ENCODE measurements at places on chromosomes 12 and 14.

GRCh38 chr14:100736269-100737180, 9.8 kb downstream of the DLK1 start:
- no peak for DNase-seq

DNA sequence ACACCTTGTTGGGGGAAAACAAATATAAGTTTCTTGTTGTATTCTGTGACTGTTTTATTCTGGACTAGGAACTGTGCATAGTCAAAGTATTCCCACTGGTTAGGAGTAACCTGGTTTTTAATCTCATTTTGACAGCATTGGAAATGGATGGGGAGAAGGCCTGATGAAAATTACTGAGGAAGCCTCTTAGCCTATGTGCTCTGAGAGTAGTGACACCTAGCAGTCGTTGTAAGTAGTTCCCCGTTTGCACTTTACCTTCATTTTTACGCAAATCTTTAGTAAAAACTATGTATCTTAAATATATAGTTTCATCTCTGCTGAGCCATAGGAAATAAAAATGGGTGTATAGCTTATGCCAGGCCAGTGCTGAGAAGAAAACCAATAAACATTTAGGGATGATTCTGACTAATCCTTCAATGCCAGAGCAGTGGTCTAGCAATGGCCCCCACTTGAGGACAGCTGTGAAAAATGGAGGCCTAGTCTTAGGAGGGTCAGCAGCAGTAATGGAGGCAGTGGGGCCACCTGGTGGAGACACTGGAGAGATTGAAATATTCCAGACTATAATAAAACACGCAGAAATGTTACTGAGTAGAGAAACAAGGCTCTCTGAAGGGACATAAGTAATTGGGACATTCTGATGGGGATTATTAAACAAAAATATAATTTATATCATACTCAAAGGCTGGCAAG, 133.2 kb upstream of the NOVA1 start:
- DNase-seq: no peak

- DNase-seq: peak; percentile 5
Measured at GRCh38 chr12:26088998-26089397, 35.8 kb downstream of the BHLHE41 start.

DNA sequence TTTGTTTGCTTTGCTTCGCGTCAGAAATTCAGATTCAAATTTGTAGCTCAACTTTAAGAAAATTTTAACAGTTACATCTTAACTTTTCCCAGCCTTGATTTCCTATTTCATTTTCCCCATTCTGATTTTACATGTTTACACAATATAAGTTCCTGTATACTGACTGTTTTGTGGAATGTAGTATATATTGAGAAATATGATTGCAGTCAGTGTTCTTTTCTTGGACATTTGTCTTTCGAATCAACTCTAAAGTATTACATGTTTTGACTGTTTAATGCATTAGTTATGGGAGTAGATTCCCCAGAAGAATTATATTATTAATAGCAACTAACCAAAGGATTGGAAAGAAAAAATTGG, 48.1 kb downstream of the PRKCH start:
- no peak for DNase-seq

DNA sequence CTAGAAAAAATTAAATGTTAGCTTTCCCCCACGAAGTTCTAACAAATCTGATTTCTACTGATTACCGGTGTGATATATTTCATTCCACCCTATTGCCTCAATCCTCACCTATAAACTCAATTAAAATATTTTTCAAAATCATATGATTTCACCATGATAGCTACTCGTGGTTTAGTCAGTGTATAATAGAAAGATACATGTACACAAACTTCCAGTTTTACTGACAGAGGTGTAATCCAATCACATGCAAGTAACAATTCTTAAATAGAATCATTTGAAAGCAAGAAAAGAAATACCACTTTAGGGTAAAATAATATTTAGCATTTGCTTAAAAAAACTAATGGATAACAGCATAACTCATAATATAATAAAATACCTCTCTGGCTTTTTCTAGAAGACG, 55.0 kb upstream of the C12orf50 start:
- DNase-seq: no peak

DNA sequence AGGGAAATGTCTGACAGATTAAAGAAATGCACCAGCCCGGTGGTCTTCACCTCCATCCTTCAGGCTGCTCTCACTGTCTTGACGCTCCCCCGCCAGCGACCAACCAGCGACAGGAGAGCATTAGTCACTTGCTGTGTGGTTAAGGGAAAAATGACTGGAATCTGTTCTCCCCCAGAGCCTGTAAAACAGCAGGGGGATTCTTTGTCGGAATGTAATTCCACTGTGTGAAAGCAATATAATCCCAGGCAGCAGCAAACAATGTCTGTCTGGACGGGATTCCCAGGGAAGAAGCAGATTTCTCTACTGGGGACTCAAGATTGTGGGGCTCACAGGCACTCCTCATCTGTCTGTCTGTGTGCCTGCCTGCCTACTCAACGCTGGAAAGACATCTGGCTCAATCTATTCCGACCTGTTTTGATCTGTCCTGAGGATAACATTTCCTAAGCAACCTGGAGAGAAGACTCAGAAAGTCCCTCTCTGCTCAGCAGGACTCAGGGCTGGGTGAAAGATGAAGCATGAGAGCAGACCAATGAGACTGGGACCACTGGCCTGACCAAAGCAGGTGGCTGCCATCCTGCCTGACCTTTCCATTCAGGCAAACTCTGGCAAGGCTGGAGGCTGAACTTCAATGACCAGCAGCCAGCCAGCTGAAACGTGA, 54.6 kb downstream of the NUAK1 start:
- DNase-seq: no peak

DNA sequence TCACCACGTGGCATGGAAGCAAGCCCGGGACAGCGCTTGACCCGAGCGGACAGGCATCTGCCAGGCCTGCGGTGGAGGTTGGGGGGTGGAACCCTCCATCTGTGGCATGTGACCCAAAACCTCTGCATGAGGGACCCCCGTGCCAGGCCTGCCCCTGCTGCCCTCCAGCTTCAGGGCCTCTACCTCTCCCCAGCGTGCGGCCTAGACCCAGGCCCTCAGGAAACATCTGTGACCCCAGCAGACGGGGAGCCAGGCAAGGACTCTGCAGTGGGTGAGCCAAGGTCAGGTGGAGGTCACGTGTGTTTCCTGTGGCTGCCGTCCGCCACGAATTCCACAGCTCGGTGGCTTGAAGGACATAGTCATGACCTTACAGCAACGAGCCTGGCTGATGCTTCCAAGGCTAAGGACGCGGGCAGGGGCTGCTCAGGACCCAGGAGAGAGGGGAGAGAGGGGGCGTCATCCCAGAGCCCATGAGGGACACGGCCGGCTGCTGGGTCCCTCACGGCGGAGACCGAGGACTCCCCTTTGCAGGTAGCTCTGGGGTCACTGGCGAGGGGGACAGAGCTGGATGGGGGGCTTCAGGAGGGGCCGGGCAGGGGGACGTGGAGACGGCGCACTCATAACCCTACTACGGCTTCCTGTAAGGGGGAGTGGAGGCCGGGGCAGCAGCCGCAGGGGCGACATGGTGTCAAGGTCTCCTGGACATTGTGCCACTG, 91.5 kb downstream of the GALNT9 start:
- no peak for DNase-seq

- DNase-seq: no peak
Measured at GRCh38 chr14:89091781-89092180, 267.3 kb downstream of the TTC8 start.

- DNase-seq: no peak
Measured at GRCh38 chr12:91434081-91434480, 251.5 kb upstream of the DCN start.

DNA sequence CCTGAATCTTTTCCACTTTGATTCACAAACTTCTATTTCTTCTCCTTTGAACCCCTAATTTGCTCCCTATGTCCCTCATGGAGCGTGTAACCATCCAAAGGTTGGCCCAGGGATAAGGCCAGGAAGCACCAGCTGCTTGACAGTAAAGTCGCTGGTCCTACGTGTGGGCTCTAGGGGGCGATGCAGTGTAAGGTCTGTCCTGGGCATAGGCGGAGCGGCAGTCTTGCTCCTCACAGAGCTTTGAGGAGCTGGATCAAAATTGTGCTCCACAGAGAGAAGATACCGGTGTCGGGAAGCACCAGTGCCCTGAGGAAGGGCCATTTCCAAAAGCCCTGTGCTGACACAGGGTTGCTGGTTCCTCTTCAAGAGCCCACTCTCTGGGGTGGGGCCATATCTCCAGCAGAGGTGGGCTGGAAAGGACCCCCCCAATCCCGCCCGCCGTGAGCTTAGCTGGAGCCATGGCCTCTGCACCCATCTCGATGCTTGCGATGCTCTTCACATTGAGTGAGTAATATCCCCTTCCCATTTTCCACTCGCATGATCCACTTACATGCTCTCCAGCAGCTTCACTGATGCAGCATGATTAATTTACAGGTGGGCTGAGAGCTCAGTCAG, 49.9 kb upstream of the OR4E1 start:
- DNase-seq: no peak

- DNase-seq: no peak
Measured at GRCh38 chr12:112936927-112937326, 1.3 kb upstream of the OAS3 start.

GRCh38 chr12:76260390-76260748, 87.8 kb downstream of the BBS10 start:
- DNase-seq: no peak

DNA sequence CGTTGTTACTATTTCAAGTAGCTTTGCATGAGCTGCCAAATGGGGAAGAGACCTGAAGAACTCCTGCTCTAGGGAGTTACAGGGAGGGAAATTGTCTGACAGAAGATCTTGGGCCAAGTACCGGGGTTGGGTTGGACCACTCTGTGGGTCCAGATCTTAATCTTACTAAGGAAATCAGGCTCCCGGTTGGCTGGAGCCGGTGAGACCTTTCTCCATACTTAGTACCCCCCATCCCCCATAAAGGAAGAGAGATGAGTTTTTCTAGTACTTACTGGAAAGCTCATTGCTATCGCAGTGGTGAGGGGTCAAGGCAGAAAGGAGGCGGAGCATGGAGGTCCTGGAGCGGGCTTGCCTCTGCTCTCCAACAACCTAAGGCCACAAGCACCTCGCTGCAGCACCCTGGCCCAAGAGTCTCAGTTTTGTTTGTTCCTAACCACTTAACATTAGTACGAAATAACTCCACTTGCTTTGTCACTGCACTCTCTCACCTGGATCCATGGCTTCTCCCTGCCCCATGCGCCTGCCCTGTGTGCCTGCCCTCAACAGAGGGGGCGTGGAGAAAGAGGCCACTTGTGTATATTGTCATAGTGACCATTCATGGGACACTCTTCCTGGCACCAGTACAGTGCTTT, 6.8 kb upstream of the UNC119B start:
- no peak for DNase-seq

DNA sequence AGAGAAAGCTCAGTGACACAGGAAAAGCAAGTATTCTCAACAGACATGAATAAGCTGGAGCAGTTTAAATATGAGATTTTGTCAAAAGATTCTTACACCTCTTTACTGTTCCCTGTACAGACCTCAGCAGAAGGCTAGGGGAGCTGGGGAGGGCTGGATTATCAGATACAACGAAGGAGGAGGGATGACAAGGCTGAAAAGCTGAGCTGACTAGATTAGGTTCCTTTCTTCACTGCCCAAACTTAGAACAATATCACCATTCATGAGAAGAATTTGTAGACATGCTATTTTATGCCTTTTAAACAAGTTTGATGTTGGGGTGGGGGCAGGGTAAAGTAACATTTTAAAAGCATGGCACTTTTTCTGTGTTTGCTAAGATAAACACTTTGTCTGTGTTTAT, 611.1 kb downstream of the AACS start:
- DNase-seq: no peak

- no peak for DNase-seq
Measured at GRCh38 chr12:73226593-73226992, 954.4 kb downstream of the TRHDE start.

- DNase-seq: no peak
Measured at GRCh38 chr12:52494518-52494917, 1.5 kb upstream of the KRT6A start.
